Epithelial cell of alveolus of lung (primary cell): ENCODE measurements at places on chromosomes 7 and 10. TPM values are rescaled to one million over a fixed set of nuclear protein-coding genes. Genes with fewer than 3 reads are reported as not detected.

CYP3A7 gene
- total RNA-seq: 0.13 and 1.0 TPM in 2 replicates

ENKUR gene
- not detected in 2 replicates for total RNA-seq

INA gene
- total RNA-seq: 1.1 and 3.4 TPM in 2 replicates

ABCB1 gene
- 1.3 TPM in 1 of 2 replicates, not detected in the other for total RNA-seq

PTF1A gene
- not detected in 2 replicates for total RNA-seq

GIMAP4 gene
- 1.4 TPM in 1 of 2 replicates, not detected in the other for total RNA-seq

TMEM130 gene
- total RNA-seq: 0.16 and 1.9 TPM in 2 replicates
